ENCODE measurements at places on chromosomes 2 and 18.

DNA sequence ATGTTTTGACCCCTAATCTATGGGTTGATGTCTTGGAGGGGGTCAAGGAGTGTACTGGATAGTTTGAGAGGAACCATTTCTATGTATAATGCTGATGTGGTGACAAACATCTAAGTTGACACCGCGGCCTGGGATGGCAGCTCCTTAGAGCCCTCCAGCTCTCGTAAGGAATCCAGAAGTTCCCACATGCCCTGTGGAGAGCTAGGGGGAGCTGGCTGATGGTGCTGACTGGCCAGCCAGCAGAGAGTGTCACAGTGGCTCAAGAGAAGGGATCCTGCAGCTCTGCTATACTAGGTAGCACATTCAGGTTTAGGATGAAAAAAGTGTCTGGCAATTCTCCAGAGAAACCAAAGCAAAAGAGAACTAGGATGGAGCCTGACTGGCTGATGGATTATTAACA lies 842.2 kb upstream of the VRK2 start:
- no peak for DNase-seq

DNA sequence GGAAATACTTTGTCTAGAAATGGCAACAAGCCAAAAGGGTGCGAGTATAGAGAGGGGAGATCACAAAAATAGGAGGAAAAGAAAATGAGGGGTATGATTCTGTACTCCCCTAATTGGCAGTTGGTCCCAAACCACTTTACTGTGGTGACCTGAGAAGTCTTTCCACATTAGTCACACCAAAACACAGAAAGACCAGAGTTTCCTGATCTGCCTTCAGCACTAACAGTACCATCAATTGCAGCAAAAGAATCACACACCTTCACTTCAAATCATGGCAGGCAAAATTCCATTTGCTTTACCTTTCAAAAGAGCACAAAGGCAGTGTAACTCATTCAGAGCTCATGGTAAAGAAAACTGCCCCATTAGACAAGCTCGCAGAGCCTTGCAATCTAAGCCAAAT lies 86.8 kb downstream of the ALK start:
- DNase-seq = no peak

DNA sequence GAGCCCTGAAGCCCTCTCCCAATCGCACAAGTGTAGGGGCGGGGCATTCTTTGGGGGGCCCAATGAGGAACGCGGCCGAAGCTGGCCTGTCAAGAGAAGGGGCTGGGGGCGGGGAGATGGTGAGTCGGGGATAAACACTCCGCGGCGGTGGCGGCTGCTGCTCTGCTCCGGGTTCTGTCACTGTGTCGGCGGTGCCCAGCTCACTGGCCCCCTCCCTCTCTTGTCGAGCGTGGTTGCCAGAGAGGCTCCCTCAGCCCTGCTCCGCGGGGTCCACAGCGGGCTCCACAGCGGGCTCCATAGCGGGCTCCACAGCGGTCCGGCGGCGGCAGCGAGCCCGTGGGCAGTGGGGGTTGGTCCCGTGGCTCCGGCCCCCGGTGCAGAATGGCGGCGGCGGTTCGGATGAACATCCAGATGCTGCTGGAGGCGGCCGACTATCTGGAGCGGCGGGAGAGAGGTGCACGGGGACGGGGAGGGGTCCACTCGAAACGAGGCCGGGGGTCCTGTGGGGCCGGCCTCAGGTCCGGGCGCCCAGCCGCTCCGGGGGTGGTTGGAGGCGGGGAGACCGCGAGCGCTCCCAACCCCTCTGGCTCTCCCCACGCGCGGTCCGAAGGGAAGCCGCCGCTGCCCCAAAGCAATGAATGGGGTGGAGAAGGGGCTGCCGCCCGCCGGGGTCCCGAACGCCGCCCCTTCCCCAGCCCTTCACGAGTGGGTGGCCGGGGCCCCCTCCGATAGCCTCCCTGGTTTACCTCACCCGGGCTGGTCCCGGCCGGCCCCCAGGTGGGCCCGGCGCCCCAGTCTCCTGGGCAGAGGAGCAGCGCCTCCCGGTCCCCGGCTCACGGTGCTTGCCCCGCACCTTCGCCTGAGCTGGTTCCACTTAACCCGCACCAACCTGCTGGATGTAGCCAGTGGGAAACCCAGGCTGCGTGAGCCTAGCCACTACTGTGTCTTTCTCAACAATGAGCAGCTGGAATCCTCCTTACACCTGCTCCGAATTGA lies at the start of gene MXD1:
TSS of gene MXD1 (plus strand) at position 160 of the 996 bp plus-strand sequence. CDS start at position 382, 222 bp downstream.
- DNase-seq = no peak

DNA sequence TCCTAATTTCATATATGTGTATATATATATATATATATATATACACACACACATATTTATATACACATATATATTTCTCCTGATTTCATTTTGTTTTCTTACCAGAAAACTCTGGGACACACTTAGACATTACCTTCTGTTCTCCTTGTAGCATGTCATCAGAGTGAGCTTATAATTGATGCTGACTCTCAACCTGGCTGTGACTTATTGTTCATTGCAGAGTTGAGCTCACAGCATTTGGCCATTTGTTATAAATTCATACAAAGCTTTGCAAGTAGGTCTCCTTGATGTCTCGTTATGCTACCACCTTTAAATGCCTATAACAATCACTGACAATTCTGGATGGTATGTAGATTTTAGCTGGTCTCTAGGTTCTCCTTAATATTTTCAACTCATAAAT lies 314.8 kb downstream of the LRRTM4 start:
- no peak for DNase-seq

DNA sequence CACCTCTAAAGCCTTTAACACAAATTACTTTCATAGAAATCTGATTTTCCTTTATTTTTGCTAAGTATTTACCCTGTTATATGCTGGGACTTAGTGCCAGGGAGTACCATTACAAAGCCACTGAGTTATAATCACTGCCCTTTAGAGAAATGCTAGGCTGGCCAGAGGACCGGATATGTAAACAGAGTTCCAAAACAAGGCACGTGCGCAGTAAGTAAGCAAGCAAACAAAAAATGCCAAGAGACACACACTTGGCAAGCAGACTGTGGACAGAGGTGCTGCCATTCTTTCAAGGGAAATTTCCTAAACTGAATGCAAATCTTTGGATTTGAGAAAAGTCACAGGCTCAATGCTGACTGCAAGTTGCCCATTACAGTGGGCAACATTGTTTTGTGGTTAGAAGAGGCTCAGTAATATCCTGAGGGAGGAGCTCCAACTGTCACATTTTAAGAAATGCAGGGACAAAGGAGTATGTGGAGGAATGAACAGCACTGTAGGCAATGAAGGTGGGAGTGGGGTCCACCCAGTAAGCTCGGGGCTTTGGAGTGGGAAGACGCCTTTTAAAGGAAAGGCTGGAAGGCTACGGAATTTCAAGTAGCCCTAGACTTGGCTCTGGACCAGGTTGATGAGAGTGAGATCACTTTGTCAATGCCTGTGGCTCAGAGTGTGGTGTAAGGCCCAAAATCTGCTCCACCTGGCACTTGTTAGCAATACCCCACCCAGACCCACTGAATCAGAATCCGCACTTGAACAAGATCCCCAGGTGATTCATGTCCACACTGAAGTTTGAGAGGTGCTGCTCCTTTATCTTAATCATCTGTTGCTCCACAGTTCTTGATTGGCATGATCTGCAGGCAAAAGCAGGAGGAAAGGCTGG lies 2.1 kb upstream of the PARD6G start:
- peak; percentile 29 for DNase-seq

GRCh38 chr2:214550786-214551185 lies 139.9 kb downstream of the VWC2L start:
- DNase-seq = no peak

DNA sequence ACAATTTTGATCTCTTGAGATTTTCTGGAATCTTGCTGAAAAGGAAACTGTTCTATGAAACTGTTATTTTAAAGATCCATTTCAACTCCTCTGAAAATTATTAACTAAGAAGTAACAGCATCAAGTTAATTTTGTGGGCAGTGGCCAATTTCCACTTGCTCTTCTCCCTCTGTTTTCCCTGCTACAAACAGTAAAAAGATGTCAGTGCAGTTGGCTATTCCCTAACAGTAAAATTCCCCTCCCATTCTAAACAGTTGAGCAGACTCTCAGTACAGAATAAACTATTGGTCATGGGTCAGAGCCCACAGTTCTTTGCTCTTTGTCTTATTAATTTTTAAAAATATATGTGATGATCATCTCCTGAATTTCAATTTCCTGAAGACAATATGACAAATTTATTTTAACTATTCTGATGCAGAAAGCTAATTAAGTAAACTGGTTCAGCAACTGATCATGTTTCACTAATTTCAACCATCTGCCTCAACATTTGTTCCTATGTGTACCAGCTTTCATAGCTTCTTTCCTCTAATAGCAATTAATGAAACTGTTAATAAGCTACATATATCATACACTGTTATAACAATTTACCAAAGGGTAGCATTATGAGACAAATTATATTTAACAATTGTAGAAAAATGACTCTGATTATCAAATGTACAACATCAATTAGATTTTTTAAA lies 41.1 kb upstream of the GALNT5 start:
- DNase-seq = no peak

DNA sequence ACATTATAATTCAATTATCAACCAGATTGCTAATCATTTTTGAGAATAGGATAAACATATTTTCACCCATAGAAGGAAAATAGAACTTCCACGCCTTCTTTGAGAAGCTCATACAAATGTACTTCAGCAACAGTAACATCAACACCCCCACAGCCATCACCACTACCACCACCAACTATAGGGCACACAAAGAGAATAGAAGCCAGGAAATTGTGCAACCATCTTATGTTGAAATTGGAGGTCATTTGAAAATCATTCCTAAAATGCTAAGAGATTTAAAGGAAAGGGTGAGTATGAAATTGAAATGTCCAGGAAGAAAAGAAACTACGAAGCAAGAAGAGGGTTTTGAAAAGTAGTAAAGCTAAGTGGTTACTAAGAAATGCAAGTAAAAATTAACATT lies 563.4 kb downstream of the ZNF804A start:
- no peak for DNase-seq

- peak; percentile 54 for DNase-seq
Observed at GRCh38 chr18:59957957-59958356, 58.2 kb downstream of the PMAIP1 start.

DNA sequence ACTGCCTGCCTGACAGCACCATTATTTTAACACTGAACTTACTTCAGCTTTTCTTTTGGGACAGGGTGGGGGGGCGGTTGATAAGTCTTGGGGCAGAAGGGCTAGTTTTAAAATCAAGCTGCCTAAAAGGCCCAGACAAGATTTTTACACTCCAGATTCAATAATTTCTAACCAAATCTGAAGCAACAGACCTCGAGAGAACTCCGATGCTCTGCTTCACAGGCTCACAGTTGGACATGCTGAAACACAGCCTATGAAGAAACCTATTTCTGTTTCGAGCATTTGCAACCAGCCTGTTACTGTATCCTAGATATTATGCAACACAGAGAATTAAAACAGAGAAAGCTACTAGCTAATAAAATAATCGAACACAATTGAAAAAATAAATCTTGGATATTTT lies 1.3 kb upstream of the MYT1L start:
- DNase-seq = no peak

GRCh38 chr2:151363709-151364108 lies 6.3 kb downstream of the TNFAIP6 start:
- peak; percentile 50 for DNase-seq

GRCh38 chr2:238313289-238313990 lies 6.9 kb upstream of the TRAF3IP1 start:
- no peak for DNase-seq

GRCh38 chr2:148853458-148853857 lies 21.6 kb upstream of the KIF5C start:
- DNase-seq = no peak

DNA sequence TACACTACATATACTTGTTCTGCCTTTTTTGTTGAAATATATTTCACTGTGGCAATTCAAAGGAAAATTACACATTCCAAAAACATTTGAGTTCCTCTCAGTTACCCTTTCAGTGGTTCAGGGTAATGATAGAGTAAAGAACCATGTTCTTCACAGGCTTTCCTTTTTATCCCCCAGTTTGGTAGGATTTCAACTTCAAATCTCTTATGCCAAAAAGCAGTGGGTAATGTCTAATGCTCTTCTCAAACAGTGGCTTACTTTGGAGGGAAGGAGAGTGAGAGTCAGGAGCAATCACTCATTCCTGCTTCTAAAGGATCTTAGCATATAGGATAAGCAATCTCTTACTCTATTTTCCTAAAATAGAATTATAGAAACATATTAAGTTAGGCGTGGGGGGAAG lies 290.6 kb downstream of the ZEB2 start:
- DNase-seq = no peak

DNA sequence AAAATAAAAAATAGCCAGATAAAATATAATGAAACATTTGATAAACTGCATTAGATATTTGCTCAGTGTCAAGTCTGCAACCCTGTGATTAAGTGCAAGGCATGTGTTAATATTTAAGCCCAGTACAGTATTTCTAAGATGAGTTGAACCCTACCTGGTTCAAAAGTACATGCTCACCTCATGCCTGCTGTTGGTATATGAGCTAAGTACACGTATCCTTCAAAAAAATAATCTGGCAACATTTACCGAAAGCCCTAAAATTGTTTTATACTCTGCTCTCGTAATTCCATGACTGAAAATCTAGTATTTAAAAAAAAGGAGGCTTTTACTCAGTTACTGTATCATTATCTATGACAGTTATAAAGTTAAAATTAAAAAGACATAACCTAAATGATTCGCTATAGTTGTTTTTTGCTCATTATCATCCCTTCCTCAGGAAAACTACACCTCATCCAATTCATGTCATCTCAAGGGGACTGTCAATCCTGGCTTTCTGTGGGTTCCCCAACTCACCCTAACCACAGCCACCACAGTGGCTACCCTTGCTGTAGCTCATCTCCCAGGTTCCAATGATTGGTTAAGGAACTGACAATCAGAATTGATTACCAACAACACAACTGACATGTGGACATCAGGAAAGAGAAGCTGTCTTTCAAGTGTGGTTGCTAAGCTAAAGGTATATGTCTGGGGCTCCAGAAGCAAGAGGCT lies 10.6 kb downstream of the TLK1 start:
- DNase-seq = no peak

DNA sequence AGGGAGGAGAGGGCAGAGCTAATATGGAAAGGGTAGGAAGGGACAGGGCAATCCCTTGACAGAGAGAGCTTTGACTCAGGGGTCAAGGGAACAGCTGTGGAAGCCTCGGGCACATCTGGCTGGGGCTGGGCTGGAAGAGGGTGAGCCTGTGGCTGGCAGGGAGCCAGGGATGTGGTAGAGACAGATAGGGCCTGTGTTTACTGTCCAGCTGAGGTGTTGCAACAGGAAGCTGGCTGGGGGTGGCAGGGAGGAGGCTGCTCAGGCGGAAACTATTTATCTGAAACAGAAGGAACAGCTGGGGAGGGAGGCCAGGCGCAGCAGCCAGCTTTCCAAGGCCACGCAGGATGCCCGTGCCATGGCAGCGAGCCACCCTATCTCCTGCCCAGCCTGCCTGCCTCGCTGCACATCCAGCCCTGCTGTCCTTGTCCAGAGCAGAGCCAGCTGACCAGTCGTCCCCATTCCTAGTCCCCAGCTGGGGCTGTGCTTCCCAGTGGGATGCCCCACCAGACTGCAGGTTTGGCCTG lies 264.7 kb downstream of the CYP26B1 start:
- peak; percentile 98 for DNase-seq

- peak; percentile 81 for DNase-seq
Observed at GRCh38 chr2:162257425-162257824, 14.2 kb upstream of the FAP start.
